ENCODE measurements at places on chromosomes 5 and 9.

DNA sequence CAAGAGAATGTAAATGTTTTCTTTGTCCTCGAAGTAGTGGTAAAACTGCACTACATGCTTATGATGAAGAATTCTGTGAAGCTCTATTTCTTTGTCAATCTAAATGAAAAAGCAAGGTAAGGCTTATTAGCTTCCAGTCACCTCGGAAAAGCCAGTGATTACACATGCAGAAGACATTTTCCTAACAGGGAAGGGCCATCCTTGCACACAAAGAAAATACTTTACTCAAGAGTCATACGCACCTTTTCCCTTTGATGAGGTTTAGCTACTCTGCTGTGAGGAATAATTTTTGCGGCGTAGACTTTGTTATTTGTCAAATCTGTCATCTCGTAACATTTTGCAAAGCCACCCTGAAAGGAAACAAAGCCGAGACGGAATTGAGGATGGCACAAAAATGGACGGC is 1.1 kb downstream of the PLK2 start:
- DNase-seq: no peak

- no peak for DNase-seq
Measured at GRCh38 chr5:43648499-43649124, 45.6 kb downstream of the NNT start.

DNA sequence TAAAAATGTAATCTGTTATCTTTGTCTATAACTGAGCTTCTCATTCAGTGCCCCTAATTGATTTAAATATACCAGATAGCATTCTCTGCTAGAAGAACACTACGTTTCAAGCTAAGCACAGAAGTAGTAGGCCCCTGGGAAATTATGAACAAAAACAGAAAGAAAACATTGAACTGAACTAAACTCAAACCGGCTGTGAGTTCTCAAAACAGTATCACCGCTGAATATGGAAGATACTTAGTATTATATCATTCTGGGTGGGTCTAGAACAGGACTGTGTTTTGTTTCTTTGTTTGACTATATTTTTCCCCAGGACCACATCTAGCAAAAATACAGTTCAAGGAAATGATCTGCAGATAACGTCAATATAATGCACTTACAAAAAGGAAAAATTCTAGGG is 95.1 kb upstream of the HMHB1 start:
- DNase-seq: no peak

DNA sequence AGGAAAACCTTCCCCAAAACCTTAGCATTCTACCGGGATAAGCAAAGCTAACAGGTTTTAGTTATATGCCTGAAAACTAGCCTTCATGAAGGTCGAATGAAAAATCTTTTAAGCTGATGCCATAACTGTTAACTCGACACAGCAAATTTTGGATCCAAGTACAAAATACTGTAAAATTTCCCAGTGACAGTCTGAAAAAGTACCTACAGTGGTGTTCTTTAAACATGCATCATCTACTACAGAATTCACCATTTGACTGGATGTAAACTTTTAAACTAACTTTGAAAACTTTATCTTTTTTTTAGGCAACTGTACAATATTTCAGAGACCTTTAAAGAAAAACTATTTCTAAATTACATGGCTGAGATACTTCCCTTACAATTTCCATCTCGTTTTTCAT is 791 bp downstream of the RAPGEF6 start:
- no peak for DNase-seq

- DNase-seq: peak; percentile 53
Measured at GRCh38 chr9:134056483-134057306, 11.1 kb downstream of the BRD3 start.

DNA sequence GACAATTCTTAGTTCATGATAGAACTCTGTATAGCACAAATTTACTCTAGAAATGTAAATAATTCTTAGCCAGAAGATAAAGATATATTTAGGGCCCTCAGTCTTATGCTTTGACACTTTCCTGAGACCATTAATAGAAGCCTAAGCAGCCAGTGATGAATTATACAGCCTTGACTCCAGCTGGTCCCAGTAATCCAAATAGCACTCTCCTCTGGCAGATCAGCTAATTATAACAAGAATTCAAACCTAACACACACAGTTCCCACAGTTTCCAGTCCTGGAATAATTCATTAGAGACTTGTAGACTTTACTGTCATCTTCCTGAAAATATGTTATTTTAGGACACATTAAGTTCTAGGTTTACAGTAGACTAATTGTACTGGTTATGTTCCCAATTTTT is 50.4 kb downstream of the SHOC1 start:
- no peak for DNase-seq

DNA sequence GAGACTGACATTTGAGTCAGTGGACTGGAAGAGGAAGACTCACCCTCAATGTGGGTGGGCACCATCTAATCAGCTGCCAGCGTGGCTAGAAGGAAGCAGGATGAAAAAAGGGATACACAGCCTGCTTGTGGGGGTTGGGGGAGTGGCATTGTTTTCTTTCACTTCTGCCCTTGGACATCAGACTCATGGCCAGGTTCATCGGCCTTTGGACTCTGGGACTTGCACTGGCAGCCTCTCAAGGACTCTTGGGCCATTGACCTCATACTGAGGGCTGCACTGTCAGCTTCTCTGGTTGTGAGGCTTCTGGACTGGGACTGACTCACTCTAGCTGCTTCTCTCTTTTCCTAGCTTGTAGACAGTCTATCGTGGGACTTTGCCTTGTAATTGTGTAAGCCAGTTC is 374.9 kb downstream of the TLE1 start:
- no peak for DNase-seq
